T-cell (primary cell): ENCODE measurements at places on chromosomes 12 and 14.

DNA sequence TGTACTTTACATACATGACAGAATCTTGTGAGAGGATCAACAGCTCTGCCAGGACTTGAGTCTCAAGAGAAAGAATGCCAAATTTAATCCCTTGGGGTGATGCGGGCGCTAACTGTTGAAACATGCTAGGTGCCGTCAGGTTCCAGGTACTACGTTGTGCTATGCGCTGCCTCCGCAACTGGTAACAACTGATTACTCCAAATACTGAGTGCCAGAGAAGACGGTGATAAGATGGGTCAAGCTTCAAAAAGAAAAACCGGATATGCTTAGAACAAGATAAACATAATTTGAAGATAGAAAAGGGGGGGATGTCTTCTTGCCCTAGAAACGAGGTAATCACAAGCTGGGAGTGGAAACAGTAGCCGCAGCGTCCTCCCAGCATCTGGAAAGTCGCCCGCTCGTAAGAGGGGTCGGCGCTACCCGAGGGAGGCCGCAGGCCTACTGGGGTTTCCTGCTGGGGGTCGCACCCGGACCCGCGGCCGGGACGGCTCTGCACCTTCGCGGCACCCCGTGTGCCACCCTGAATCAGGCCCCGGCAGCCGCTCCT, 678 bp downstream of the ZBTB25 start:
- DNase-seq, result no peak
- peaks cover 54% of the 10 kb centered on the region for H3K4me1 ChIP-seq
- H3K27ac ChIP-seq, result peak overlapping the region; percentile 100
- peaks cover 6% of the 10 kb centered on the region for H3K36me3 ChIP-seq
- no peaks in the 10 kb centered on the region for H3K27me3 ChIP-seq
- H3K4me3 ChIP-seq, result peak overlapping the region; percentile 93

GRCh38 chr12:79174626-79175025, 310.1 kb downstream of the SYT1 start:
- DNase-seq, result no peak
- no peak overlapping the region for H3K27ac ChIP-seq
- H3K4me3 ChIP-seq, result no peak overlapping the region
- no peaks in the 10 kb centered on the region for H3K36me3 ChIP-seq

GRCh38 chr14:61678975-61679374, 16.3 kb upstream of the HIF1A start:
- H3K4me1 ChIP-seq, result no peaks in the 10 kb centered on the region
- H3K27ac ChIP-seq, result no peak overlapping the region
- no peaks in the 10 kb centered on the region for H3K36me3 ChIP-seq
- no peak overlapping the region for H3K4me3 ChIP-seq
- no peaks in the 10 kb centered on the region for H3K27me3 ChIP-seq

GRCh38 chr12:26791301-26791791, 41.6 kb downstream of the ITPR2 start:
- no peaks in the 10 kb centered on the region for H3K27me3 ChIP-seq
- H3K36me3 ChIP-seq, result no peaks in the 10 kb centered on the region
- DNase-seq, result no peak

DNA sequence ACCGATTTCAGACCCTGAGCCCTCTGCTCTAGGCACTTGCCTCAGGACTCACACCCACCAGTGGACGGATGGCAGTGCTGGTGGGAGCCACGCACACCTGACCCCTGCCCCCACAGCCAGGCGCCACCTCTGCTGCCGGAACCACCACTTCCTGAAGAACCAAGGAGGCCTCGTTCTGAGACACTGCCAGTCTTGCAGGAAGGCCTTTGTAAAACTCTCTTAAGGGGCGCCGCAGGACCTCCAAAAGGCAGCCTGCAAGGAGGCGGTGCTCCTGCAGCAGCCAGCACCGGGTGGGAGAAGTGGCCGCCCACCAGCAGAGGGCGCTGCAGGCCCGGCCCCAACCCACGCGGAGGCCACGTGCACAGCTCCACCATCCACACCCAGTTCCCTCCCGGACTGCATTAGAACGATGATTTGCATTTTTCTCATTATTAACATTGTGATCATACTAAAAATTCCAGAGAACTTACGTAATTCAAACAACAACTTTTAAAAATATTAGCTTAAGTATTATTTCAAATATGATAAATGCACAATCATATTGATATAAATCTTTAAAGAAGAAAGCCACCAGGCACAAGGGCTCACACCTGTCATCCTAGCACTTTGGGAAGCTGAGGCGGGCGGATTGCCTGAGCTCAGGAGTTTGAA, 12.8 kb downstream of the STX2 start:
- H3K4me1 ChIP-seq, result peaks cover 11% of the 10 kb centered on the region
- H3K27ac ChIP-seq, result no peak overlapping the region
- H3K4me3 ChIP-seq, result no peak overlapping the region
- DNase-seq, result peak; percentile 58
- H3K27me3 ChIP-seq, result no peaks in the 10 kb centered on the region

GRCh38 chr12:124548854-124549378, 18.5 kb downstream of the NCOR2 start:
- no peak overlapping the region for H3K27ac ChIP-seq
- DNase-seq, result no peak
- no peaks in the 10 kb centered on the region for H3K27me3 ChIP-seq
- H3K4me1 ChIP-seq, result peaks cover 68% of the 10 kb centered on the region

GRCh38 chr12:116597886-116598285, 38.7 kb downstream of the MAP1LC3B2 start:
- DNase-seq, result no peak
- peaks cover 11% of the 10 kb centered on the region for H3K4me1 ChIP-seq
- H3K36me3 ChIP-seq, result no peaks in the 10 kb centered on the region
- H3K27me3 ChIP-seq, result peaks cover 2% of the 10 kb centered on the region

- H3K27me3 ChIP-seq, result no peaks in the 10 kb centered on the region
- no peak for DNase-seq
Measured at GRCh38 chr14:26526137-26526536, 71.7 kb downstream of the NOVA1 start.

GRCh38 chr14:94020267-94020666, 5.9 kb upstream of the OTUB2 start:
- DNase-seq, result no peak
- no peak overlapping the region for H3K4me3 ChIP-seq
- H3K4me1 ChIP-seq, result peaks cover 2% of the 10 kb centered on the region
- H3K27me3 ChIP-seq, result no peaks in the 10 kb centered on the region
- H3K27ac ChIP-seq, result no peak overlapping the region
